Activated CD8-positive, alpha-beta T cell treated with anti-CD3 and anti-CD28 coated beads for 36 hours (primary cell): ENCODE measurements at places on chromosomes 5 and 9. TPM values are rescaled to one million over a fixed set of nuclear protein-coding genes. Genes with fewer than 3 reads are reported as not detected.

The DRD1 gene
- not detected for total RNA-seq

The AJM1 gene
- total RNA-seq, result 6.4 TPM

The PLK2 gene
- total RNA-seq, result 3.1 TPM

The CDH9 gene
- not detected for total RNA-seq

The PCDHGC4 gene
- total RNA-seq, result not detected

The GRM6 gene
- not detected for total RNA-seq

The NUTM2G gene
- total RNA-seq, result not detected

The IFNA21 gene
- not detected for total RNA-seq

The FGF1 gene
- not detected for total RNA-seq

The SPATA31C1 gene
- not detected for total RNA-seq

The TMEM38B gene
- total RNA-seq, result 8.2 TPM

The FOXD4 gene
- not detected for total RNA-seq
